ENCODE measurements at places on chromosomes 5 and 9.

- no peak for DNase-seq
Measured at GRCh38 chr5:102536323-102536928, 37.6 kb upstream of the SLCO6A1 start.

- DNase-seq: no peak
Measured at GRCh38 chr9:69996967-69997366, 46.7 kb upstream of the MAMDC2 start.

GRCh38 chr5:84383816-84384603 lies 670 bp downstream of the EDIL3 start:
- peak; percentile 65 for DNase-seq

DNA sequence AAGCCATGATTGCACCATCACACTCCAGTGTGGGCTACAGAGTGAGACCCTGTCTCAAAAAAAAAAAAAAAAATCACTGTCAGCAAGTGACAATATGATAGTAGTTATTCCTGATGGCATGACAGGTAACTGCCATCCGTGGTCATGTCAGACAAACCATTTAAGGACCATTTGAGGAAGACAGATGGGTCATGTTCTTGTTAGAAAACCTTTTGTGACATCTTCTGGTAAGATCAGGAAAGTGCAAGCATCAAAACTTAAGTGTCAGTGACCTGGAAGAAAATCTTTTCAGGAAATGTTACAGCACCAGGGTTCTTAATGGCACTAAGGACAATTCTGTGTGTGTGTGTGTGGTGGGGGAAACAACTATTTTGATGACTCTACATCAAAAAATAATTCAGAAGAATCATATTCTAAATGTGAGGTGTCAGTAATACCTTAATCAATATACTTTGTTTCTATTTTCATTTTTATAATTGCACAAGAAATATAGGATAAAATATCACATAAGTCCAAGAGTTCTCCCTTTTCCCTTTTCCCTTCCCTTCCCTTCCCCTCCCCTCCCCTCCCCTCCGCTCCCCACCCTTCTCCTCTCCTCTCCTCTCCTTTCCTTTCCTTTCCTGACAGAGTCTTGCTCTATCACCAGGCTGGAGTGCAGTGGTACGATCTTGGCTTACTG lies 17.8 kb downstream of the SLC38A9 start:
- no peak for DNase-seq

DNA sequence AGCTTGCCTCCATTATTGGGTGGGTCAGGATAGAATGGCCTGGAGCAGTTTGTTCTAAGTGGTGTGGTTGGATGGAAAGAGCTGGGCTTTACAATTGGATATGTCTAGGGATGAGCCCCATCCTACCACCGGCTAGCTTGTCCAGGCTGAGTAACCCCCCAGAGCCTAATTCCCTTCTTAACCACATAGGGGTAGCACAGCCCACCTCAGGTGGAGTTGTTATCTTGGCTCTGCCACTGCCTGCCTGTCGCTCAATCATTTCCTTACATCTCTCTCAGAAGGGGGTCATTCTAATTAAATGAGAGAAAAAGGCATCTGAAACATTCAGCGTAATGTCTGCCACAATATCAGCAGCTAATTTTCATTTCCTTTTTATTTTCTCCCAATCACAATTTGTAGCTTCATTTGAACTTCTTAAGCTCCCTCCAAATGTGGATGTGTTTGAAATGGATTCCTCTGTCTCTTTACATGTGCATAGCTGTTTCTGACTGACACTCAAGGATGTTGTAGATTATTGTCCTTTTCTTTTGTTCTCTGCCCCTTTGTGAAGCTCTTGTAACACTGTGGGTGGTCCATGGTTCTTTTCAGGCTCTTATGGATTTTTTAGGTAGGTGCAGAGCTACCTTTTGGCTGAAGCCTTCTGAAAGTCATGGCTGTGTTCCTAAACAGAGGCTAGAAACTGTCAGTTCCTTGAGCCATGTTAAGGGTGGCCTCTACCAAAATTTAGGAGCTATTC lies 383.1 kb upstream of the KLF4 start:
- no peak for DNase-seq

DNA sequence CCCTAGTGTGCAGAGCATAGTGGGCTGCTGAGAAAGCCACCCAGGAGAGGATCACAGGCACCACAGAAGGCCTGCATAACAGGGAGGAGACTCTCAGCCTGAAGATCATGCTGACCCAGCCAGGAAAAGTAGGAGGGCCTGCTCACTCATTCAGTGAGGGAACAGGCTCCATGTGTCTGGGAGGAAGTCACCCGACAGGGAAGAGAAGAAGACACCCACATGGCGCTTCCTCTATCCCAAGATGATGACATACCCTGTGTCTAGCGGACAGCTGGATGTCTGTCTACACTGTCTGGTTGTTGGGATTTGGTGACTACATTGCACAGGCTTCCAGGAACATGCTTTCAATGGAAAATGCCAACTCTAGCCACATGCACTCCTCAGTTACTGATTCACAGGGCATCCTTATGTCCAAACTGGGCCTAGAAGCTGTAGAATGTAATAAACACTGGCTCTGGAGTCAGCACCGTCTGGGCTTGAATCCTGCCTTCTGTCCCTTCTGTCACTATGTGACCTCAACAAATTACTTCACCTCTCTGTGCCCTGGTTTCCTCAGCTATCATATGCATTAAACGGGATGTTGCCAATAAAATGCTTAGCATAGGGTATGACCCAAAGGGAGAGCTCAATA lies 47.6 kb downstream of the KLHL3 start:
- DNase-seq: no peak

DNA sequence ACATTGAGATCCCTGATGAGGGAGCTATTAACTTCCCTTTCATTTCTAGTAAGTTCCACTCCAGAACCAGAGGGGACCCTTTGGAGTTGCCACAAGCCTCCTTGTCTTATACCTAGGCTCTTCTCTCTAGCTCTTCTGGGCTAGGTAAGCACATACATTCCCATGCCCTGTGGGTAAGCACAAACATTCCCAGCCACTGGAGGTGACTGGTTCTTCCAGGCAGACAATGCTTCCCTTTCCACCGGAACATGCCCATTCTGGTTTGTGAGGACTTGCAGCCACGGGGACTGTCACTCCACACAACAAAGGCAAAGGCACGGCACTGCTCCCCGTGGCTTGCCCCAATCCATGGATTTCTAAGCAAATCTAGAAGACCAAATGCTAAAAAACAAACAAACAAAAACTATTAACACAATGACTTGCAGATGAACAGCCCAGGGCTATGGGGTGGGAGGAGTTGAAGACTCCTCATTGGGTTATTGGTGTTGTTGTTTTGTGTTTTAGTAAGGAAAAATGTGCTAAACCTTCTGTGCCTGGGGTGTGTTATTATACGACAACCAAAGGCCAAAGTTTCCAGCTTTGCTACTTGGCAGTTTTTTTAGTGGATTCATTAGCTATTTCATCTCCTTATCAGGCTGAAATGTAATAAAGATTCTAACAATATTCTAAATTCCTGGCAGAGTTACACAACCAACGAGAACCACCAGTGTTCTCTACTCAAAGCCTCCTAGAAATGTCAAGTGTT lies 276.2 kb downstream of the SYK start:
- no peak for DNase-seq

- no peak for DNase-seq
Measured at GRCh38 chr5:135745897-135746500, 88.5 kb upstream of the SLC25A48 start.

GRCh38 chr9:98564714-98565113 lies 144.0 kb downstream of the GABBR2 start:
- no peak for DNase-seq

DNA sequence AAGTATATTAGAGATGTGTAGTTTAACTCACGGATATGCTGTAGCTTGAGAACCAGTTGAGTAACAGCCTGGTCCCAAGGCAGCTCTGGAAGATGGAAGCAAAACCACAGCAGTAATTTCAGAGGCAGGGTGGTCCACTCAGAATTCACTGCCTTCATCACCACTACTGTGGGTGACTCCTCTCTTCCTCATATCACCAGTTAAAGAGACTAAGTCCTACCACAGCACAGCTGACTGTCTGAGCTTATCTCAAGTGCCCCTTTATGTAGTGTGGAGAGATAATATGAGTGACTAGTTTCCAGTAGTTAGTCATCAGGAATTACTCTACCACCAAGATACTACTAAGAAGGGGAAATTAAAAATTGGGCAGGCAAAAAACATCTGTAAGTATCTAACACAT lies 1571.2 kb upstream of the C9orf72 start:
- DNase-seq: no peak

GRCh38 chr5:113205323-113205722 lies 228.7 kb downstream of the DCP2 start:
- no peak for DNase-seq

GRCh38 chr5:177035976-177036375 lies 13.5 kb downstream of the ZNF346 start:
- no peak for DNase-seq

DNA sequence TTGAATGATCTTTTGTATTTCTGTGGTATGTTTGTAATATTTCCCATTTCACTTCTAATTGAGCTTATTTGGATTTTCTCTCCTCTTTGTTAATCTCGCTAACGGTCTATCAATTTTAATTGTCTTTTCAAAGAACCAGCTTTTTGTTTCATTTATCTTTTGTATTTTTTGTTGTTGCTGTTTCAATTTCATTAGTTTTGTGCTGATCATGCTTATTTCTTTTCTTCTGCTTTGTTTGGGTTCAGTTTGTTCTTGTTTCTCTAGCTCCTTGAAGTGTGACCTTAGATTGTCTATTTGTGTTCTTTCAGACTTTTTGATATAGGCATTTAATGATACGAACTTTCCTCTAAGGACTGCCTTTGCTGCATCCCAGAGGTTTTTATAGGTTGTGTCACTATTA lies 28.4 kb upstream of the SNCAIP start:
- no peak for DNase-seq

- DNase-seq: no peak
Measured at GRCh38 chr9:14258156-14258555, 55.8 kb downstream of the NFIB start.

DNA sequence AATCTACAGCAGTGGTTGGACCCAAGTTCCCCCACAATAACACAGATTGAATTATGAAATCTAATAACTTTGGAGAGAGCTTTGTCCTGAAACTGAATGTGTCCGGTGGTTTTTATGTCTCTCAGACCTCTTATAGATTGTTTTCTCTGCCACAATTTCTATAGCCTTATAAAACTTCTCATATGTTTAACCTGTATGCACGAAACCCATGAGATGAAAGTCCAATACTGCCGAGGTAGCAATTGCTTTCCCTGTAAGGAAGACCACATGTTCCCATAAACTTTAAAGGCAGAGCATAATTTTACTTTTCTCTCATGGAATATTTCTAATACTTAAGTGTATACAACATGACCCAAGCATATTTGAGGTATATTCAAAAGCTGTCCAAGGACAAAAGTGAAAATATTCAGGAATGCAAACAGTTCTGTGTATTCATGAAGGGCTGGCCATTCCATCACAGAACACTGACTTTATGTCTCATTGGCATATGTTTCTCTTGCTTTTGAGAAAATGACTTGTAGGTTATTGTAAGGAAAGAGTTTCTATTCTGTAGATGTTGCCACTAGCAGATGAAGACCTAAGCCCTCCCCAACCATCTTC lies 94.4 kb upstream of the TLE4 start:
- no peak for DNase-seq

DNA sequence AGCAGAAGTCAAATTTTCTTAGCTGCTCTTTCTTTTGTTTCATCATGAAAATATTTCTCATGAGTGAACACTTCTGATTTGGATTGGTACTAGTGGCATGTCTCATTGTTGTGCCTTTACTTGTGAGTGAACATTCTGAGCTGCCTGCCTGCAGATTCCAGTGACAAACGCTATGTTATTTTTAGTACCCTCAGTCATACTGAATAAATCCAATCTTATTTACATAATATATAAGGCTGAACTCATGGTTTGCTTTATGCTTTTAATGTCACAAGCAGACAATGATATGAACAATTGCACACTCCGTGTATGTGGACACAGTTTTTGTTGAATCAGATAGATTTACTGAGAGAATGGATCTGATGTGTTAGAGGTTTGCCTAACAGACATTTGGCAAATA lies 67.8 kb downstream of the ACTBL2 start:
- DNase-seq: no peak

- no peak for DNase-seq
Measured at GRCh38 chr5:80926979-80927656, 33.0 kb upstream of the RASGRF2 start.

GRCh38 chr5:111954516-111955395 lies 197.8 kb upstream of the NREP start:
- DNase-seq: no peak

- peak; percentile 67 for DNase-seq
Measured at GRCh38 chr5:169161022-169161680, 139.8 kb downstream of the SLIT3 start.

DNA sequence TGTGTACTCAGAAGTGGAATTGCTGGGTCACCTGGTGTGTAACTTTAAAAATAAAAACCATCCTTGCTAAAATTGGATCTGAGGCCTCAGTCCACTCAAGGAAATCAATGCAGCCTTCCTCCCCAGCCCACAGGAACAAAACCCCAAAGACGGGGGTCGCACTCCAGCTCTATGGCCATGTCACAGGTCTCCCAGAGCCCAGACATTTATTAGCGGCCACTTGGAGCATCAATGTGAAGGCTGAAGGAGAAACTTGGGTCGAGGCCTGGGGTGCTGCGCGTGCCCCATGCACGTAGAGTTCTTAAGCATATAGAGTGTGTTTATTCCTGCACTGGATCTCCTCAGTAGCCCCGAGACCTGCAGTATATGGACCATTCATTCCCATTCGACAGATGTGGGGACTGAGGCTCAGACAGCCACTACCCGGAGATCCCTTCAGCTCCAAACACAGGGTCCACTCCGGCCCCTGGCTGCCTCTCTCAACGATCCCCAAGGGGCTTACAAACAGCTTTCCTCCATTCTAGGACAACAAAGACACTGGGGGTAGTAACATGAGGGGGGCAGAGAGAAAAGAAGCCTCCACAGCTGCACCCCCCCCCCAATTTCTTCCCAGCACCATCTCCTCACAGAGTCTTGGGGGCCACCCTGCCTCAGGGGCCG lies 14.3 kb upstream of the OLFM1 start:
- peak; percentile 2 for DNase-seq

- DNase-seq: no peak
Measured at GRCh38 chr9:29211003-29211579, 1637.8 kb upstream of the C9orf72 start.

DNA sequence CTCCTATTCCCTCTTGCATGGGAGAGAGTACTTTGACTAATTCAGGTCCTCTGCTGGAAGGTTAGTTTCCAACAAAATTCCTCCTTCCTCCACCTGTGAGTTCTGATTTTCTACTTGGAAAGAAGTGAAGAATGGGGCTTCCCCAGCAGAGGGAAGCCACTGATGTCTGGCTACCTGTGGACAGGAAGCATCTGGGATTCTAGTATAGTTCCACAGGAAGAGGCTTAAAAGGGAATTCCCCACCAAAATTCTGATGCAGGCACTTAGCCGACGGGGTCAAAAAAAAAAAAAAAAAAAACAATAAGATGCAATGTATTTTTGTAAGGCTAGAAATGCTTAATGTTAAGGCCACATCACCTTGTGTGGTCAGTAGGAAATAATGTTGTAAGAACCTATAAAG lies 33.4 kb downstream of the PCDHGC5 start:
- DNase-seq: no peak

- DNase-seq: no peak
Measured at GRCh38 chr5:14869668-14870164, 1.9 kb downstream of the ANKH start.
